Left ventricle myocardium inferior (tissue), 1 donor: ENCODE measurements at places on chromosomes 4 and X. TPM values are rescaled to one million over a fixed set of nuclear protein-coding genes. Genes with fewer than 3 reads are reported as not detected.

DNA sequence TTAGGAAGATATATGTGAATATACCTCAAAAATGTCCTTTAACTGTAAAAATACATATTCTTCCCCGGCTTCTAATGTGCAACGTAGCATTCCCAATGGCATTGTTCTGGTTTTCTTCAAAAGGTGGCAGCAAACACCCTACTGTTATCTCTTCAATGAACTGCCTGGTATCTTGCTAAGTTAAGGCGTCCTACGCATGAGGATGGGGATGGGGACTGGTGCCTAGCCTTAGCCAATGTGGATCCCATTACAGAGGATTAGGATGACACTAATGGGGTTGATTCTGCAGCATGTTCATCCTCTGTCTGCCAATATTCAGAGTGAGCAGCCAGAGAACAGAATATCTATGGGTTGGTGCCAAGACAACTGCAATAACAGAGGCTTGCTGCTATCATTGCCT is 334.9 kb upstream of the ADGRL3 start:
- no peak for DNase-seq

DNA sequence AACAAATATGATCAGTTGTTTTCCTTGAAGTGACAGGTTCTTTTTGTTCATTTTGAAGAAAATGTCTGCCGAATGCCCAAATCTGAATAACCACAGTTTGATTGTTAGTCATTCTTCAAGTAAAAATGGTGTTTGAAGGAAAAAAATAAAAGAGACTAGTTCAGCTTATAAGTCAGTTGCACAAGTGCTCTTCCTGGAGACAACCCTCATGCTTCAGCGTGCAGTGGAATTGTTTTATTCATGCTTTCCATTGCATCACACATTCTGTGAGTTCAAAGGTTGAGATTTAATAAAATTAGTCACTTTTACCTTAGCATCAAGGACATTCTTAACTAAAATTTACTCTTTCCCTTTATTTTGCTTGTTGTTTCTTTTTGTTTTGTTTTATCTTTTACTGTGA is 404.9 kb downstream of the ZNF674 start:
- DNase-seq = no peak

DNA sequence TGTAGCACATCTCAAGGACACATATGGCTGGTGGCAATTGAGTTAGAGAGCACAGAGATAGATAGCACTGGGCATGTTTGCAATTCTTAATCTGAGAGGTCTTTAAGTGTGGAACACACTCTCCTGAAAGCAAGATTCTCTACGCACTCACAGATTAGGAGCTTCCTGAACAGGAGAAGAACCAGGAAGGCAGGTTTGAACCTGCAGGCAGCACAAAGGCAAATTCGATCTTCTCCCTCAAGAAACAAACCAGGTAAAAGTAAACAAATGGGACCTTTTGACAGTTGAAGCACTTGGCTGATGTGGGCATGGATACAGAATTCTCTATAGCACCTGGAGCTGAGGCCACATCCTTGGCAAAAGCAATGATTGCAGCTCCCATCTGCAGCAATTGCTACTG is 24.3 kb downstream of the HS3ST1 start:
- DNase-seq = no peak

DNA sequence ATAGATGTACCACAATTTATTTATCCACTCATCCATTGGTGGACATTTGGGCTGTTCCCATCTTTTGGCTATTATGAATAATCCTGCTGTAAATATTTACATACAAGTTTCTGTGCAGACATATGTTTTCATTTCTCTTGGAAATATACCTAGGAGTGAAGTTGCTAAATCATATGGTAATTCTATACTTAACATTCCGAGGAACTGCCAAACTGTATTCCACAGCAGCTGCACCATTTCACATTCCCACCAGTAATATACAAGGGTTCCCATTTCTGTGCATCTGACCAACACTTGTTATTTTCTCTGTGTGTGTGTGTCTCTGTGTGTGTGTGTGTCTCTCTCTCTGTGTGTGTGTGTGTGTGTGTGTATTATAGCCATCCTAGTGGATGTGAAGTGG is 15.4 kb upstream of the DOCK11 start:
- DNase-seq = no peak

DNA sequence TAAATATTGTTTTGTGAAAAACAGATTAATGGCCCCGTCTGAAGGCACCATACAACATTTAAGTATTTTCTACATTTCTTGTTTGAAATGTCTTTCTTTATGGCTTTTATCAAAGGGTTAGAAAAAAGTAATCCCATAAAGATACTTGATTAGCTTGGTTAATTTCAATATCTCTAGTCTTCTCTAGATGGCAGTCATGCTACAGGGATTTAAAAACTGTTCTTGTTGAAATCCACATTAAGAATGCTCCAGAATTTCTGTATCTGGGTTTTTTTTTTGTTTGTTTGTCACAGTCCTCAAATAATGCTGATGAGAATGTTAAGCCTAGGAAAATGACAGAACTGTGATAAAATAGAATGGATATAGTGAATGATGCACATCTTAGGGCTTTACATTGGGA is 109.0 kb upstream of the AADAT start:
- no peak for DNase-seq

DNA sequence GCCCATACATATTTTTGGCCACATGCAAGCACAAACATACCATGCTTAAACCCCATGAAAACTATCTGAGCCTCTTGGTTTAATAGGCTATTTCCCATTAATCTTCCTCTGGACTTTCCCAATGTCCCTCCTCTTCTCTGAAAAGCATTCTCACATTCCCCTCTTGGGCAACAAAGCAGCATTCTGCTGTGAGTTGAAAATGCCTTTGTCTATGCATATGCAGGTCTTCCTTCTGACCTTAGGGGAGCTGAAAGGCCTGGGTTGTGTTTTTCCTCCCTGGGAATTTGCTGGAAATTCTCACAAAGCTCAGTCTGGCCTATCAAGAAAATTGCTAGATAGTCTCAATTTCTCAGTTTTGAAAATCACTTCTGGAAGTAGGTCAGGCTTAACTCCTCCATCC is 4.2 kb downstream of the VSIG4 start:
- no peak for DNase-seq

GRCh38 chr4:71607780-71608677 is 175.8 kb downstream of the GC start:
- DNase-seq = no peak

DNA sequence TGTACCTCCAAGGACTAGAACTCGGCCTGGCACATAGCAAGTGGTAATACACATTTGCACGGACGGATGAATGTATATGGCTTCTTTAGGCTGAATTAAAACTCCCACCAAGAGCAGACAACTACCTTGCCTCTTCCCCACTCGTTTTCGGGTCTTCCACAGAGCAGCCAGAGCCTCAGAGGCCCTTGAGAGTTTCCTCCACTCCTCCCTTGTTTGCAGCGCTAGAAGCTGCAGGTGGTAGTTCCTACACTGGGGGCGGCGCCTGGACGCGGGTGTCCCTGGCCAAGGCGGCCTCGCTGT is 10.2 kb upstream of the INTU start:
- no peak for DNase-seq

GRCh38 chrX:9518051-9518450 is 53.2 kb downstream of the TBL1X start:
- DNase-seq = no peak

DNA sequence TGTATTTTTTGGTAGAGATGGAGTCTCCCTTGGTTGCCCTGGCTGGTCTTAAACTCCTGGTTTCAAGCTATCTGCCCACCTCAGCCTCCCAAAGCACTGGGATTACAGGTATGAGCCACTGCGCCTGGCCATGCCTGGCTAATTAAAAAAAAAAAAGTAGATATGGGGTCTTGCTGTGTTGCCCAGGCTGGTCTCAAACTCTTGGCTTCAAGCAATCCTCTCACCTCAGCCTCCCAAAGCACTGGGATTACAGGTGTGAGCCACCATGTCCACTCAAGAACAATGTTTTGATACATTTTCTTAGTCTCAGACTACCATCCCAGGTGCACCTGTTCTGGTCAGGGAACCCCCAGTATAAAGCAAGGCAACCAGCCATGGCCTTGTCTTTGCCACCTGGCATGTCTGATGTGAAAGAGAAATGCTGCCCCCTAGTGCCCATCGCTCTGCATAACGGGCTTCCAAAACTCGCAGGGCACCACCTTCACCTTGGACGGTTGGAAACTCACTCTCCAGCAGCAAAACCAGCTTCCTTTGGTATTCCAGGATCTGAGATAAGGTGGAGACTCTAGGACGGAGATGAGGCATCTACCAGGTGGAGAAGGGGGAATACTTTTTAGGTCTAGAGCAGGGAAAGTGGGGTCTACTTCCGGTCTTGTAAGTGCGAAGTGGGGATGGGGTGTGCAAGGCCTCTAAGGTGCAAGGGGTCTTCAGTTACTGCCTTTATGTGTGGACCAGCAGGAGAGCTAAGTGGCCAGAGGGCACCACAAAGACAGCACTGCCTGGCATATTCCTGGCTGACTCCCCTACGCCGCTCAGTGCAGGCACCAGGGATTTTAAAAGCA is 47.7 kb upstream of the AFAP1 start:
- DNase-seq = peak; percentile 60

DNA sequence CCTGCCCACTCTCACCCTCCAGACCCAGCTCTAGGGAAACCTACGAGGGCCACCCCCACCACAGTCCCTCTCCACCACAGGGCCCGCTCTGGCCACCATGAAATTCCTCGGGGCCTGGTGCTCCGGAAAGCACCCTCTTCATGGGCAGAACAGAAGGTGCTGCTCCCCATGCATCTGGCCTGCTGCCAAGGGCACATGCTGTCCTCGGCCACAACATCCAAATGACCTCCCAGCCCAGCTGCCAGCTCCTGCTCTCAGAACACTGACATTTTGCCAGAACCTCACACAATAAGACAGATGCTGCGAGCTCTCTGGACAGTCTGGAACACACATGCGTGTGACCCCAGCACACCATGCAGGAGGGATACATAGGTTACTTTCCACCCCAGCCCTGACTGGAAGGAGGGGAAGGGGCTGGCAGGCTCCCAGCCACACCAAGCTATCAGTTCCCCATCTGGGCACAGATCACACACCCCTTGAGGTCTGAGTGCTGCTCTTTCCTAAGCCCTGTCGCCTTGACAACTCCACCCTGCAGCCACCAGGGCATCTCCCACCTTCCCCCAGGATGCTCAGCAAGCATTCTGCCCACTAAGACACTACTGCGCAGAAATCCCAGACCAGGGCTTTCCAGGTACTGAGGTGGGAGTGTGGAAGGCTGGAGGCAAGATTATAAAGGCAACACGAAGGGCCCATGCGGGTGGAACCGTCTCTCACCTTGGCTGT is 5.8 kb downstream of the CCNQ start:
- peak; percentile 69 for DNase-seq

DNA sequence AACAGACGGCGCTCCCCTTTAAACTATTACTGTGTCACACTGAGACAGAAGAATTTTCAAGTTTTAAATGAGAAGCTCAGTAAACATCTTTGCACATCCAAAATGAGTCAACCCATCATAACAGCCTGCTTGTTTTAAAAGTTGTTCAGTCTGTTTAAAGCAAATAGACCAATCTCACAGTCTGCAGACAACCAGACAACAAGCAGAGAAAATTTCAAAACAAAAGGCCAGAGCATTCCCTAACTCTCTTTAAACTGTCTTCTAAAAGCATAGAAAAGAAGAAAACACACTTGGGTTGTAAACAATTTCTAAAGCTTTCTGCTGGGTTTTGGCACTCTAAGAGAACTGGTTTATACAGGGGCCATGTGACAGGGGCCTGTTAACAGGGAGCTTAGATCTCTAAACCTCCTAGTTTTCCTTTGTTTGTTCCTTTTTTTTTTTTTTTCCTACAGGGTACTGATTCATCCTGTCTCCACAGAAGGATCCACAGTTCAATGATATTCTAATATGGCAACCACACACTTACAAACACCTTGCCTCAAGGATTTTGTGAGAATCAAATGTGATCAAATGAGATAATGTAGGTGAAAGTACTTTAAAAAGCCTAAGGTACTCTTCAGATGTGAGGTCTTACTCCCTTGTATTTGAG is 100.8 kb upstream of the MAML3 start:
- DNase-seq = no peak

DNA sequence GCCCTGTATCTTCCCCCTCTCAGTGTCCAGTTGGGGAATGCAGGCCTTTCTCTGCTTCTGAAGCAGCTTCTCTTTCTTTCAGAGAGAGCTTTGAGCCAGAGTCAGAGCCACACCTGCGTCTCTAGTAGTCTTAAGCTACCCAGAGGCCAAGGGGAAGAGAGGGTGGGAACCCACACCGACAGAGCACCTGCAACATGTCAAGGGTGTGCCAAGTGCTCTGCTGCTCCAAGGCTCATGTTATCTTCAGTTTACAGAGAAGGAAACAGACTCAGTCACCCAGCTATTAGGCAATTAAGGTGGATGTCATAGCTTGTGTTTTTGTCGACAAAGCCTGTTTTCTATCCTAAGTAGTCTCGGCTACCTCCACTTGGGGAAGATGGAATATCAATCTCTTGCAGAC is 22.7 kb upstream of the RNF212 start:
- DNase-seq = no peak

DNA sequence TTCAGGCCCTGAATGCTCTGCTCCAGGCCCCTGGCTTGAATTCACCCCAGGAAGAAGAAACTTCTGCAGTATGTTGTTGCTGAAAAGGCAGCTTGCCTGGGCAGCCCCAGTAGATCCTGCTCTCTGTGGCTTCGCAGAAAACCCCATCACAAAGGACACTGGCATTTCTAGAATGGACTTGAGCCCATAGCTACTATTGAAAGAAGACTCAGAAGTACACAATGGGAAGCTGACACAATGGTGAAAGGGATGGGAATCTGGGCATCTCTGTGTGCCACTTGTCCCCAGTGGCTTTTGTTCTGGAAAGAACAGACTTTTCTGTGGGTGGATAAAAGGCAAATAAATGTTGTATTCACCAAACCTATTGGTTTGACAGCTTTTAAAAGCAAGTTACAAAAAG is 67.4 kb upstream of the SCML1 start:
- no peak for DNase-seq

DNA sequence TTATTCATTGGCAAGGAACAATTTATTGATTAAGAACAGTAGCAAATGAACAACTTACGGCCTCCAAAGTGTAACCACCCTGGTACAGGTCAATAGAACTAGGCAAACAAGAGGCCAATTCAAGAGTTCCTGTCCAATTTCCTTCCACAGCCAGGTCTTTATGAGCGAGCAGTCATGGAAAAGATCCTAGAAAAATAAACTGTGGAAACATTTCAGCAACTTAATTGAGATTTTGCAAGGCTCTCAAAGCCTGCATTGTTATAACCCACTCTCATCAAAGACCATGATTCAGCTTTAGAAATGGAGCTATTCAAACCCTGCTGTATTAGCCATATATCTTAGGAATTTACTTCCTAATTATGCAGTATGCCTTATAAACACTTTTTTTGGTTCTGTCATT is 43.6 kb downstream of the UNC5C start:
- DNase-seq = no peak

DNA sequence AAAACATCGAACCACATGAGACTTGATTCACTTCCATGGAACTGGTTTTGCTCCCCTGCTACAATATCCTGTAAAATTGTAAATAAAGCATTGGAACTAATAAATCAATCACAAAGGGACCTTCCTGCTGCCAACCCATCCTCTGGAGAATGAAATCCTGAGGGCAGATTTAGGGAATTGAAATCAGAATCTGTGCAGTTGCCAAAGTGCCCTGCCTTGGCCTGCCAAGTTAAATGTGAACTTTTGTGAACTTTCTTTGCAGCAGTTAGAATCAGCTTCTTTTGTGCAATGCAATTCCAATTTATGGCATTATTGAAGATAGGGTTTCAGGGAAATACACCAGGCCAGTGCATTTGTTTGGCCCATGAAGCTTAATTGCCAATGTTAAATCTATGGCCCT is 263.1 kb downstream of the PTTG2 start:
- DNase-seq = no peak

Gene FAAH2
- total RNA-seq = 0.14 TPM

Gene TMPRSS11E
- not detected for total RNA-seq

Gene PIN4
- total RNA-seq = 12.5 TPM

Gene LRBA
- 19.1 TPM for total RNA-seq

Gene LDOC1
- 2.9 TPM for total RNA-seq

Gene EOLA1
- total RNA-seq = 31.3 TPM

Gene TRPC3
- total RNA-seq = 0.25 TPM

Gene SPATA4
- 0.55 TPM for total RNA-seq
